Cortex of kidney (tissue), 1 donor: ENCODE measurements at places on chromosomes 7 and 10.

DNA sequence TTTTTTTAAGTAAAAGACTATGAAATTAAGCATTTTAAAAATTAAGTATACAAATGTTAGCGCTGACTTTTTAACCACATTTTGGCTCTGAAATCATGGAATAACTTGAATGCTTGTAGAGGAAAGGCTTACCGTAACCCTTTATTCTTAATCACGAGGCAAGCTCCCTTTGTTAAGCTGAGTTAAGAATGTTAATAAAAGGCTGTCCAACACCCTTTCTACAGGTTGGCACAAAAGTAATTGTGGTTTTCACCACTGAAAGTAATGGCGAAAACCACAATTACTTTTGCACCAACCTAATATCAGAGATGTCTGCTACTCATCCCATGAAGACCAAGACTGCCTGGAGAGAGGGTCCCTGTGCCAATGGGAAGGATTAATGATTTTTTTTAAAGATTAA lies 70.6 kb downstream of the STK17A start:
- no peak for DNase-seq

DNA sequence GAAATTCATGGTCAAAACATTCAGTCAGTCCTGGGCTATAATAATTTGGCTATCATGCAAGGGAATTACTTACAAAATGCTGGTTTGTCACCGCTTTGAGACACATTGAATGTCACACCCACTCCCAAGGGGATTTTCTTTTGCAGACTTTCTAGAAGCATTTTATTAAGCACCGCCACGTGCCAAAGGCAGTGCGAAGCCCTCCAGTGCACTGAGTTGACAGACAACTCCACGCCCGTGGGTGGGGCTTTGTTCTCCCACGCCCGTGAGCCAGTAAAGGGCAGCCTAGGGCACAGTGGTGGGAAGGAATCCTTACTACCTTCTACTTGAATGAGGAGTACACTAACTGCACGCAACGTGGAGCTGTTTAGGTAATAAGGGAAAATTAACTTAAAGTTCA lies 515.8 kb downstream of the KCNMA1 start:
- DNase-seq: no peak

DNA sequence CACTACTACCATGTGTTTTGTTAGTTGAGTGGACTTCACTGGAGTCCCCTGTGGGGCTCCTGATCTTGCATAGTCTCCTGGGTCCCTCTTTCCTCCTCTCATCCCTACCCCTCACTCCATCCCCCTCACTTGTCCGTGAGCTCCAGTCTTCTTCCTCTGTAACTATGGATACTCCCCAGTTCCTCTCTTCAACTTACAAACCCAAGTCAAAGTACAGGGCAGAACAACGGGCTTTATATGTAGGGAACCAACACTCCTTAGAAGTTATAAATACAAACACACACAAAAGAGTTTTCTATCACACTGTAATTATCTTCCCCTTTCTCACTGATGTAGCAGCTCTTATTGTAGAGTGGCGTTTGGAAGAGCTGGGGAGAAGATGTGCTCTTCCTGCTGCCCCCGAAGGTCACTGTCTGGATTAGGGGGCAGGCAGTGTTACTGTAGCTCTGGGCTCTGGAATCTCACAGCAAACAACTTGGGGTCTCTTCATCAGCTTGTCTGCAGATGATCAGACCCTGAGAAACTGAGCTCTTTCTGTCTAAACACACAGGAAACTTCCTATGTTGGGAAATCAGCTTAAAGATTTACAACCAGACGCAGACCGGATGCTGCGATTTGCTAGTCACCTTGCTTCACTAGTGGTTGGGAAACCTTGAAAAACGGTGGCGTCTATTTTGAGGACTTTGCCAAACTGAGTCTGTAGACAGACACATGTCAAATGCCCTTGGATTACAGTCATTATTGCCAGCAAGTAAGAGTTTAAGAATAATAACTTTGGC lies 13.6 kb downstream of the SNX10 start:
- DNase-seq: no peak

GRCh38 chr7:126723966-126724544 lies 528.7 kb downstream of the GRM8 start:
- no peak for DNase-seq

GRCh38 chr7:75663302-75663907 lies 75.3 kb downstream of the HIP1 start:
- no peak for DNase-seq

- DNase-seq: no peak
These were observed 32.0 kb upstream of the ARMS2 start for GRCh38 chr10:122422266-122422989.

DNA sequence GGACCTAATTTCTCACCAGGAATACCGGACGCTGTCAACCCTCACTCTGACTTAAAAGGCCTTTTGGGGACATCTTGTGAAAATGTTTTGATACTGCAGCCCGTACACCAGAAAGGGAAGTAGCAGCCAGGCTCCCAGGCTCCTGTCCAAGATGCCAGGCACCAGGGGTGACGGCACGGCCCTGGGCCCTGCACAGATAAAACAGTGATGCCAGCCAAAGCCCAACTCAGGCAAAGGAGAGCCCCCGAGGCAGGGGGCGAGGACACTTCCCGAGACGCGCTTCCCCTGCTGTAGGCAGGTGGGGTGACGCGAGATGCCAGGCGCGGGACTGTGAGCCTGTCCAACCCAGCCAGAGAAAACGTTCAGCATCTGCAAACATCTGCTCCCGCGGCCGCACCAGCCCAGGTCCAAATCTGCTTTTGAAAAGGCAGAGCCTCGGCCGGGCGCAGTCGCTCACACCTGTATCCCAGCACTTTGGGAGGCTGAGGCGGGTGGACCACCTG lies 15.7 kb downstream of the ZFAND2A start:
- DNase-seq: no peak

DNA sequence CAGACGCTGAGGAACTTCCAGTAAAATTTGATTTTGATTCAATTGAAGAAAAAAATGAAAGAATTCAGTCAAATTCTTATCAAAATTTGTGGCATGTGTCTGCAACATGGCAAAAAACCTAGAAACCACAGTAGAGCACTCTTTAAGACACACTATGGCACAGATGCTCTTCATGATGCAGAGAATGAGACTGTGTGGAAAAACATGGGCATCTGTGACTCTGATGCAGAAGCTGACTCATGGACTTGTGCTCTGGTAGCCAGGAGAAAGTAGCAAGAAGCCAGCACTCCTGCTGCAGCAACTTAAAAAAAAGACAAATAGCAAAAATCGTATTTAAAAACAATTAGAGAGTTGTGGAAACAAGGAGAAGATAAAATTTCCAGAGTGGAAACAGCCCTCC lies 8.9 kb upstream of the KCNK18 start:
- no peak for DNase-seq

DNA sequence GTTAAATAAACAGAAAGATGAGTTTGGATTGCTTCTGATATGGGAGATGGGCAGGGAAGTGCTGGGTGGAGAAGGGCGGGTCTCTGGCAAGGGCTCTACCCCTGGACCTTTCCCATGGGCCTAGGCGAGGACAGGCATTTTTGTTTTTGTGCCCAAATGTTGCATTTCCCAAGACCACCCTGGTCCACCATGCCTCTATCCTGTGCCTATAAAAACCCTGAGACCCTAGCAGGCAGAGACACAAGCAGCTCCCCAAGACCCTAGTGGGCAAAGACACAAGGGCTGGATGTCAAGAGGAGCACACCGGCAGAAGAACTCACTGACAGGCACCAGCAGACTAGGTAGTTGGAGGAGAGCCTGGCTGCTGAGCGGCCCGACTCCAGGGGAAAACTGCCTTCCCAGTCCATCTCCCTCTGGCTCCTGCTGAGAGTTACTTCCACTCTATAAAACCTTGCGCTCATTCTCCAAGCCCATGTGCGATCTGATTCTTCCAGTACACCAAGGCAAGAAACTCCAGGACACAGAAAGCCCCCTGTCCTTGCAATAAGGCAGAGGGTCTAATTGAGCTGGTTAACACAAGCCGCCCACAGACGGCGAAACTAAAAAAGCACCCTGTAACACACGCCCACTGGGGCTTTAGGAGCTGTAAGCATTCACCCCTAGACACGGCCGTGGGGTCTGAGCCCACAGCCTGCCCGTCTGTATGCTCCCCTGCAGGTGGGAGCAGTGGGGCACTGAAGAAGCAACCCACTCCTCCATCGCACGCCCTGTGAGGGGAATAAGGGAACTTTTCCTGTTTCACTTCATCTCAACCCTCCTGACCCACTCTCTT lies 291.4 kb downstream of the PTPRN2 start:
- DNase-seq: no peak

GRCh38 chr10:34474009-34474376 lies 341.1 kb downstream of the PARD3 start:
- no peak for DNase-seq
